Cardiac muscle cell (in vitro differentiated cells and primary cell): ENCODE measurements at places on chromosomes 11 and 22. TPM values are rescaled to one million over a fixed set of nuclear protein-coding genes. Genes with fewer than 3 reads are reported as not detected.

- H3K27me3 ChIP-seq = no peaks in the 10 kb centered on the region
- no peaks in the 10 kb centered on the region for H3K36me3 ChIP-seq
- H3K27ac ChIP-seq = no peak overlapping the region
Measured at GRCh38 chr22:45397806-45398205, 15.6 kb downstream of the SMC1B start.

DNA sequence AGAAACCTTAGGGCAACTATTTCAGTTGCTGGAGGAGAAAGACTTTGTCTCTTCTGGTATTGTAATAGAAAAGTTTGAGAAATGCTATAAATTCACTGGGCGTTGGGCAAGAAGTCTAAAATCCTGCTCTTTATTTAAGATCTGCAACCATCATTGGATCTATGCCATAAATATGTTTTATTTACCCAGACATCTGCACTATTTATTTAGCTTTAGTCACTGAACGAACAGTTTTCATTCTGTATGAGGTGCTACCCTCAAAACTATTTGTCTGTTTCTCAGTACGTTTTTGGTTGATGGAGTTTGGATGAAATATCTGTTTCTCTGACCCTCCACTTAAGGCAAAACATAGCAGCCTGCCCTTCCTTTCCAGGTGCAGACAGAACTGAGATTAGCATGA lies 171.5 kb downstream of the SNX19 start:
- no peak overlapping the region for H3K4me3 ChIP-seq
- H3K27ac ChIP-seq = no peak overlapping the region
- no peaks in the 10 kb centered on the region for H3K4me1 ChIP-seq
- no peaks in the 10 kb centered on the region for H3K27me3 ChIP-seq
- no peaks in the 10 kb centered on the region for H3K36me3 ChIP-seq

- H3K27ac ChIP-seq = no peak overlapping the region
- H3K36me3 ChIP-seq = no peaks in the 10 kb centered on the region
- H3K4me3 ChIP-seq = no peak overlapping the region
- H3K27me3 ChIP-seq = no peaks in the 10 kb centered on the region
- peaks cover 27% of the 10 kb centered on the region for H3K4me1 ChIP-seq
- DNase-seq = peak; percentile 69
Measured at GRCh38 chr11:64887757-64888405, 9.5 kb upstream of the EHD1 start.

GRCh38 chr11:109958821-109959166 lies 134.4 kb upstream of the ZC3H12C start:
- no peaks in the 10 kb centered on the region for H3K36me3 ChIP-seq
- no peaks in the 10 kb centered on the region for H3K4me1 ChIP-seq
- no peak overlapping the region for H3K27ac ChIP-seq
- H3K4me3 ChIP-seq = no peak overlapping the region

- H3K27me3 ChIP-seq = no peaks in the 10 kb centered on the region
- H3K36me3 ChIP-seq = no peaks in the 10 kb centered on the region
- H3K4me1 ChIP-seq = no peaks in the 10 kb centered on the region
- H3K27ac ChIP-seq = no peak overlapping the region
Measured at GRCh38 chr22:48359613-48359965, 1468.1 kb downstream of the BRD1 start.

DNA sequence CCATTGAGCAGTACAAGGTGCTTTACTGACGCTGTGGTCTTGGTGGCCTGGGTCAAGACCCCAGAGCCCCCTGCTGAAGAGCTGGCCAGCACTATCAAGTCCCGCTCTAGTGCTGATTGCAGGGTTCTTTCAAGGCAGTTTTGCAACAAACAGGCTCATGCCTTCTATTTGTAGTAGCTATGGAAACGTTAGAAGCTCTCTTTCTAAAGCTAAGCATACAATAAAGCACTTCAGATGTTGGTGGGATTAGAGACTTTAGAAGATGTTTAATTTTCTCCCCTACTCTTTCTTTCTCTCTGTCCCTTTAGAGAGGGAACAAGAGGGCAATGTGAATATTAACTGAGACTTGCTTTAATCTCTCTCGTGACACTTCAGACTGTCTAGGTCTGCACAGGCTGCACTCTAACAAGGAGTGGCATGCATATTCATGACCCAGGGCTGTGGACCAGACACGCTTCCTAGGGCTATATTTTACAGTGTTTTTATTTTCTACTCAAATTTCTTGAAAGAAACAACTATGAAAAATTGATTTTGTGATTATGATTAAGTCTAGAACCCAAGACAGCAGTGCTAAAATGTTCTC lies 138.6 kb downstream of the WNT7B start:
- H3K4me3 ChIP-seq = no peak overlapping the region
- DNase-seq = no peak
- no peaks in the 10 kb centered on the region for H3K36me3 ChIP-seq
- peak overlapping the region; percentile 27 for H3K27ac ChIP-seq
- H3K4me1 ChIP-seq = peaks cover 12% of the 10 kb centered on the region
- no peaks in the 10 kb centered on the region for H3K27me3 ChIP-seq

DNA sequence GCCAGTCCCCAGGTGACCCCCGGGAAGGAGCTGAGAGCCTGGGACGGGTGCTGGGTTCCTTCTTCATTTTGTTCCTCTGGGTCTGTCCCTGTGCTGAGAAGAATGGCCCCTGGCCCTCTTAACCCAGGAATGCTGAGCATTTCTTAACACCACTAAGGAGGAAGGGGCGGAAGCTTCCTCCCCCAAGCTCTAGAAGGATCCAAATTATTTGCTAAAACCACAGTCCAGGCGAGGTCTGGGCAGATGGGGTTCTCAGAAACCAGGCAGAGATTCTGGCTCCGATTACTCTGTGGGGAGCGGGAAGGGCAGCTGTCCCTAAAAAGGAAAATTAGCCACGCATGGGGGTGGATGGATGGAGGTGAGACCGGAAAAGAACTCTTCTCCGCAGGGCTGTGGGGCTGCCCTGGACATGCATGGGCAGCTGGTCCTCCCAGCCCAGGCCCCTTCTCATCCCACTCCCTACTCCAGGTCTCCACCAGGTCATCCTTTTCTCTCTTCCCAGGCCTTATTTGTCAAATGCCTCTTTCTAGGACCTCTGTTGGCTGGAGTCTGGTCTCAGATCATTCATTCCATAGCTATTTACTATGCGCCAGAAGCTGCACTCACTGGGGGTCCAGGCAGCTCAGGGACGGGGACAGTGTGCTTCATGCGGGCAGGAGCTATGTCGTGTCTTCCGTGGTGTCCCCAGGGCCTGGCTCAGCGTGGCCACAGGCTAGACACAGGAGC lies 45.0 kb upstream of the MYH9 start:
- no peak overlapping the region for H3K4me3 ChIP-seq
- no peaks in the 10 kb centered on the region for H3K36me3 ChIP-seq
- H3K27ac ChIP-seq = peak overlapping the region; percentile 80
- H3K27me3 ChIP-seq = no peaks in the 10 kb centered on the region

- no peaks in the 10 kb centered on the region for H3K4me1 ChIP-seq
- no peak overlapping the region for H3K27ac ChIP-seq
- no peak overlapping the region for H3K4me3 ChIP-seq
- no peak for DNase-seq
Measured at GRCh38 chr22:40418366-40419201, 48.2 kb downstream of the SGSM3 start.

GRCh38 chr22:39244136-39244495 lies 666 bp downstream of the PDGFB start:
- H3K4me1 ChIP-seq = peaks cover 34% of the 10 kb centered on the region
- peak overlapping the region; percentile 63 for H3K4me3 ChIP-seq
- no peak for DNase-seq
- no peak overlapping the region for H3K27ac ChIP-seq
- H3K27me3 ChIP-seq = no peaks in the 10 kb centered on the region

ACAD8 gene
- total RNA-seq = 45.7 and 55.7 TPM in 2 replicates

STX3 gene
- total RNA-seq = 32.5 and 42.3 TPM in 2 replicates

GDPD4 gene
- not detected in 2 replicates for total RNA-seq

MIOX gene
- not detected in 2 replicates for total RNA-seq

PGA5 gene
- total RNA-seq = 0.89 and 3.2 TPM in 2 replicates

UBQLNL gene
- 0.92 and 3.4 TPM in 2 replicates for total RNA-seq

OR51B2 gene
- total RNA-seq = 1.6 TPM in 1 of 2 replicates, not detected in the other

RTCB gene
- total RNA-seq = 104 and 109 TPM in 2 replicates
